ENCODE measurements at places on chromosomes 2 and 18.

DNA sequence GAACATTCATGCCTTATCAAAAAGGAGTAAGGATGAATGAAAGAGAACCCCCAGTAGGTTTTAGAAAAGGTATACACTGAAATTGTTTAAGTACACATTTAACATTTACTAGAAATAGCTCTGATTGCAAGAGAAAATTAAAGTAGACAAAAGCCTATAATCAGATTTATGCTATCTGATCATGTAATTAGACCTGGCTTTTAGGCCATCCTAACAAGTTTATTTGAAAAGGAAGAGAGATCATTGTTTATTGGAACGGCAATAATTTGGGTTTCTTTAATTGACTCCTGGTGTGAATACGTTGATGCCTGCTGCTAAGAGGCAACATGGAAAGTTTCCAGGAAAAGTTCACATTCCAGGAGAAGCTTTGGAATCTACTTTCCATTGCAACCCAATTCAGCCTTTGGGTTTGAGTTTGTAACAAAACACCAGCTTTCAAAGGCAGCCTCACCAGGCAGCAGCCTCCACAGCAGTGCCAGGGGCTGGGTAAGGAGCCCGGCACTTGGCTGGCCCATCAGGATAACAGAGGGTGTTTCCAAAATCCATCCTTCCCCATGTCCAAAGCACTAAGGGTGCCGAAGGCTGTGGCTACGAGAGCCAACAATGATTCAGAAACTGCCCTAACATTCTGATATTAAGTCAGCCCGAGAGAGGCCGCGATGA is 18.0 kb downstream of the FZD7 start:
- no peak for DNase-seq

DNA sequence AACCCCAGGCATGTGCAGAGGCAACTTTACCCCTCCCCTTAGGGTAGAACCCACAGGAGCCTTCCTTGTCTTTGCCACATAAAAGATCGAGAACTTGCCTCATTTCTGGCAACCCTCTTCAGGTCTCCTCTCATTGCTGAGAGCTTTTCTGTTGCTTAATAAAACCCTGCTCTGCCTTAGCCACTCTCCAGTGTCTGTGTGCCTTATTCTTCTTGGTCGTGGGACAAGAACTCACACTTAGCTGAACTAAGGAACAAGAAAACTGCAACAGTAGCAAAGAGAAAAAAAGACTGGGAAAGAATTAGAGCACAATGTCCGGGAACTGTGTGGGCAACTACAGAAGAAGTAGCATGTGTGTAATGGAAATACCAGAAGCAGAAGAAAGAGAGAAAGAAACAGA is 56.2 kb upstream of the SMIM21 start:
- DNase-seq: no peak

DNA sequence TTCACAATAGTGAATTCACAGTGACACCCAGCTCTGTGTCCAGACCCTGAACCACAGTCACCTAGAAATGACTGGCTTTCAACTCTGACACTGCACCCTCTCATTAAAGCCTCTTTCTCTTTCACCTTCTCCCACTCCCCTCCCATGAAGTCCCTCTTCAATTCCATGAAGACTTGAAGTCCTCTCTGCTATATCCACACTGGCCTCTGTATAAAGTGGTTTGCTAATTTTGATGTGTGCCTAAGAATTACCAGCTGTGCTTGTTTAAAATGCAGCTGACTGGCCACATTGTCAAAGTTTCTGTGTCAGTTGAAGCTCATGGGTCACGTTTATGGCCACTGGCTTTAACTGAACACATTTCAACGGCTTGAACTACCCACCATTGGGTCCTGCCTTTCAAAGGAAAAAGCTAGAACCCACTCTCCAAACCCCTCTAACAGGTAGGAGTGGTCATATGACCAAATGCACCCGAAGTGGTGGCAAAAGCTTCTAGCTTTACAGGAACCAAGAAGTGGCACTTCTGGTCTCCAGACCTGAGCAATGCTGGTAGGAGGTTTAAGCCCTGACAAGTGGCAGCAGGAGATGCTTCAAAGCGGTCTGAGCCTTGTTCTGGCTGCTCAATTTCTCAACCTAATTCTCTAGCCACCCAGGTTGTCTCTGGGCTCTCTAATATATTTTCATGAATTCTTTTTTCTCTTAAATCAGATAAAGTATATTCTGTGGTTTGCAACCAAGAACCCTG is 34.2 kb downstream of the B4GALT6 start:
- no peak for DNase-seq

GRCh38 chr2:38145236-38145635 is 69.3 kb upstream of the CYP1B1 start:
- DNase-seq: no peak

DNA sequence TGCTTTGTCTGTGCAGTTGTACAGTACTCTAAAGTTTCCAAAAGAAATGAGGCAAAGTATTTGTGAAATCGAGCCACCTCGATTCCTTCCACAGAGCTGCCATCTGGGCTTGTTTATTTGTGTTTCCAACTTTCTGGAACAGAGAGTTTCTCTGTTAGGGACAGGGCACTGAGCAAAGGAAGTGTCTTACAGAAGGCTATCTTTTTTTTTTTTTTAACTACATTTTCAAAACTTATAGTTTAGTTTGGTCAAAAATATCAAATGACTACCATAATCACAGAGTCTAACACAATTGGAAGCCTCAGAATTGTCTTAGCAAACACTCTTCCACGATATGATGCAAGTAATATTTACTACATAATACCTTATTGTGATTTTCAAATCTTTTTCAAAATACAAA is 796 bp downstream of the RFTN2 start:
- DNase-seq: no peak

DNA sequence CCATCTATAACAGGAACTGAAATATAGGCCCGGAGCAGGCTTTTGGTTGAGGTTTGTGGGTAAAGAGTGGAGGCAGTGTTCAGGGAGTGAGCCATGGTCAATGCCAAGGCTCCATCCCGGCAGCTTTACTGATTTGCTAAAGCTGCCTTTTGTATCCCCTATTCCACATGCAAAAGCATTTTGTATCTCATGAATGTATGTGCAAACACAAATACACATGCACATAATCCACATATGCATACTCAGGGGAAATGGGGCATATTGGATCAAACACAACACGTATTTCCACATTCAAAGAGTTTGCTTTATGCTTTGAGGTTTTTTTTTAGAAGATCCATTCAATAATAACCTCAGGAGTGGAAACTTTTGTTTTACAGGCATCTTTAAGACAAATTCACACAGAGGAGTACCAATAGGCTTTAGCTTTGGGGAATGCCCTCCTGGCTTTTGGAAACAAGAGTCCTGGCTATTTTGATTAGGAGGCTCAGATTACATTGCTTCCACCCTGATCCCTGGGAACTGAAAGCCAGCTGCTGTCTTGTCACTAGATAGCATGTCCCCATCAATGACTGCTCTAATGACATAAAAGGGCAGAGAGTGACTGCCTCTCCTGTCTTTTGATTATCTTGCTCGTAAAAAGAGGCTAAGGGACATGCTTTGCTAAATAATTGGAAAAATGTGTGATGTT is 263.2 kb downstream of the EN1 start:
- DNase-seq: no peak

GRCh38 chr2:71715951-71716696 is 262.8 kb downstream of the DYSF start:
- no peak for DNase-seq

DNA sequence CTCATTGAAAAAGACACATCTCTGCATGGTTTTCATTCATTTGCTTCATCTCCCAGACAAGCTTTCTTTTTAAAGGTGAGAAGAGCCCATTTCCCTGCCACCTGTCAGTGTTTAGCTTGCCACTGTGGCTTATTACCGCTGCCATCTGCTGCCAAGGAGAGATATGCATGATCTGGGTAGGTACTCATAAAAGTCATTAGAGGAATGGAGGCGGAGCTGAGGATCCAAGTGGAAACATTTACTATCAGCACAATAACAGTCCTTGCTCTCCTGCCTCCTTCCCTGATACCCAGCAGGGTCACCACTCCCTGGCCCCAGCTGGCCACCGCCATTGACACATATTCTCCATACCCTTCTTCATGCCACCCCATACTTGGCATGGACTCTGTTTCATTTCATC is 390.4 kb downstream of the TSN start:
- DNase-seq: no peak

DNA sequence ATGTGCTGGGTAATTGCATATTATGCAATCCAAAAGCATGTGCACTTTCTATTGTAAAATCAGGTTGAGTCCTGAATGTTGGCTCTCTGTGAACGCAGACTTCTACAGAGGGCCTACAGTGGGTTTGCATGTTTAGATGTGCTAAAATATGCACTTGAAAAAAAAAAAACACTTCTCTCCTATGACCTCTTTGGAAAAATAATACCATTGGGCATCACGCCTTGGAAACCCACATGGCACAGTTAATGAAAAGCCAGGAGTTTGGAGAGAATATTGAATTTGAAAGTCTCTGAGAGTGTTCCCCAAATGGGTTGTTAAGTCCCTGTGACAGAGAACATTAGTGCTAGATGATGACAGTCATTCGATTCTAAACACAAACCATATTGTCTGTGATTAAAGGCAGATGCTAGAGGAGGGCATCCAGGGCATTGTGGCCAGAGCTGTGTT is 710.4 kb upstream of the PIK3C3 start:
- DNase-seq: peak; percentile 38

Data from NCI-H1436 treated with DMSO at 0.1 percent for 48 hours (cell line).